Stimulated activated CD4-positive, alpha-beta T cell treated with anti-CD3 and anti-CD28 coated beads, Interleukin-15, amount 100 ng/mL, for 1 hour (primary cell): ENCODE measurements at places on chromosomes 2 and 18.

DNA sequence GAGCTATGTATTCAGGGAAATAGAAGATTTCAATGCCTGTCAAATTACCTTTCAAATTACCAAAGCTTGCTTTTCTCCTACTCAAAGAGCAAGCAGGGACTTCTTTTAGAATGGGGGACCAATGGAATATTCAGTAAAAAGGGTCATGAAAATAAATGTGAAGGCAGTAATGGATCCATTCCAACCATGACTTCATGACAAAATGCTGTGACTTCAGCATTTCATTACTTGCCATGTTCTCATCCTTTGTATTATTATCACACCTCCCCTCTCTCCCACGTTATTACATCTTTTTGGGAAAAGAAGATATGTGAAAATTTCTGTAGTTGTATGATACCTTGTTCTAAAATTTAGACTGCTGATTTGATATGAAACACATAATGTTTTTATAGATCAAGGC is 864.0 kb upstream of the FSHR start:
- no peak for DNase-seq

DNA sequence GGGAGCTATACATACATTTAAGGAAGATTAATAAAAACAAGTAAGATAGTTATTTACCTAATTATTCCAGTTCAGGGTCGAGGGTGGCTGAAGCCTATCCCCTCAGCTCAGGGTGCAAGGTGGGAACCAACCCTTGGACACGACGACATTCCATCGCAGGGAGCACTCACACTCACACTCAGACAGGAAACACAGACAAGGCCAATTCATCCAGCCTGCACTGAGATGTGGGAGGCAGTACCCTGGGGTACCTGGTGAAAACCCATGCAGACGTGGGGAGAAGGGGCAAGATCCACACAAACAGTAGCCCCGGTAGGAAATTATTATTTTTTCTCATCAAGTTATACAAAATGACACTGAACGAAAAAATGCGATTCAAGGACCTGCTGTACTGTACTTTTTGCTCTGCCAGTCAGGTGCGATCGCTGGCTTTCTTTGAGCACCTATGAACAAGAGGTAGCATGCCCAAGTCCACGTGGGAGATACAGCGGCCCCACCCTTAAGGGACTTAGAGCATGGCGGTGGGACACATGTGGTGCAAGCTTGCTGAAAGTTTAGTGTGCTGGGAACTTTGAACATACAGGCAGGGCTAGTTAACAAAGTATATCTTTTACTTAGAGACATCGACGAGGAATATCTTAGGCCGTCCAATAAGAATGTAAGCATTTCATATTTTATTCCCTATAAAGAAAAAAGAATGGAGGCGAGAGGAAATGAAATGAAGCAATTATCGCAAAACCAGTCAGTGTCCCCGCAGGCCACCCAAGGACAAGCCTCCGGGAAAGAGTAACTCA is 624 bp downstream of the METTL8 start:
- no peak for DNase-seq

DNA sequence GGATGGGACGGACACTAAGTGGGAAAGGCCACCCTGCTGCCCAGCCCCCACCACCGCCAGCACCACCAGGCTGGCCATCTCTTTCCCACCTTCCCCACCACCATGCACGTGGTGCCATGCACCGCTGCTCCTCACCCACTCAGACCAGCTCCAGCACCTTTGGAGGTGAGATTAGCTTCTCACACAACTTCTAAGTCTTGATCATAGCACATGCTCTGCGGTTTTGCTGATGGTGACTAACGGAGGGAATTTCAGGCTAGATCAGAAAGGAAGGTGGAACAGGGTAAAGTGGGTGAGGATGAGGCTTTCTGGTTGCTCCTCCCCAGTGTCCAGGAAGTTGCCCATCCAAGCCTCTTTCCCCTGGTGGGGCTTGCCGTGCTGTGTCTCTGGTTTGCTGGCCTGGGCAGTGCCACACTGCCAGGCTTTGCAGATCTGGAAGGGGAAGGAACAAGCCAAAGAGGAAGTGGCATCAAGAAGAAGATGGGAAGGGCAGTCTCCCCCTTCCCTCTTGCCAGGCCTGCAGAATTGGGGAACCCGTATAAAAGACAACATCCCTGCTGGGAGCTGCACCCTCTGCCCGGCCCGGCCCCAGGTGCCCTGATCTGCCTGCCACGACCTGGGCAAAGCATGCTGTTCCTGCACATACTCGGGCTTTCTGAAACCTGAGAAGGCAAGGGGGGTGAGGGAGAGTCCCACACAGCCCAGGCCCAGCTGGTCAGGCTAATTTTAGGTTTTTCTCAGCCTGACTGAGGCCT is 44.3 kb upstream of the CAB39 start:
- DNase-seq: no peak

DNA sequence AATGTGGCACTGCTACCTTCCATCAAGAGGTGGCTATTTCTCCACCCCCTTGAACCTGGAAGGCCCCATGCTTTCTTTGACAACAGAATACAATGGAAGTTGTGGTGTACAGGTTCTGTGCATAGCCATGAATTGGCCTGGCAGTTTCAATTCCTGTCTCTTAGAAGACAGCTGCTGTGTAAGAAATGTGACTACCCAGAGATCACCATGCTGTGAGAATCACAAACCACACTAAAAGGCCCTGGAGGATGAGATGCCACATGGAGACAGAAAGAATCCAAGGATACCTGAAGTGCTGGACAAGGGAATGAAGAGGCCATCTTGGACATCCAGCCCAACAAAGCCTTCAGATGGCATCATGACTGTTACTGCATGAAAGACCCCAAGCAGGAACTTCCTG is 47.7 kb upstream of the EHBP1 start:
- DNase-seq: no peak

DNA sequence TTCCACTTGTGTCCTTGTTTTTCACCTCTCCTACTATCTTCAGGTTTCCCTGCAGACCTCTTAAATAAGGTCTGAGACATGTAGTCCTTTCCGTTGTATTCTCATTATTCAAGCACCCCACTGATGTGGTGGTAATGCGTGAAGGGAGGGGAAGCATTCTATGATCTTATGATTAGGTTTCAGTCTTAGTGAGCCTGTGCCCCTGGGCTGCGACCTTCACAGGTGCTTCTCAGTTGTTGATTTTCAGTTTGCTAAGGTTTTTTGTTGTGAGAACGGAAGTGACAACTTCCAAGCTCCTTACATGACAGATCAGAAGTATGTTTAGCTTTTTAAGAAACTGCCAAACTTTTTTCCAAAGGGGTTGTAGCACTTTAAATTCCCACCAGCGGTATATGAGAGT is 41.3 kb downstream of the VPS54 start:
- no peak for DNase-seq

DNA sequence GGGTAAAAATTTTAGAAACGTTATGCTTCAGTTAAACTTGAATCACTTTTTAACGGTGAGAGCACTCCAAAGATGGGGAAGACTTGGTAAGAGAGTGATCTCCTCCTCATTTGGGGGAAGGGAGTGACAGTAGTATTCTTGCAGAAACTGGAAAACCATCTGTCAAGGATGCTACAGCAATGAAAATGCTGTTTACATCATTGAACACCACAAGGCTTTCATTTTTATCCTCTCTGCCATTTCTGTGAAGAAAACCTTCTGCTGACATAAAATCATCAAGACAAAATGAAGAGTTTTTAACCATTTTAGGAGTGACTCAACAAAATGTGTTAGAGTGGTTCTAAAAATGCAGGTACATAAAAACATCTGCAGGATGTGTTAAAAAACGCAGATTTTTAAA is 38.1 kb downstream of the CDH2 start:
- DNase-seq: no peak

DNA sequence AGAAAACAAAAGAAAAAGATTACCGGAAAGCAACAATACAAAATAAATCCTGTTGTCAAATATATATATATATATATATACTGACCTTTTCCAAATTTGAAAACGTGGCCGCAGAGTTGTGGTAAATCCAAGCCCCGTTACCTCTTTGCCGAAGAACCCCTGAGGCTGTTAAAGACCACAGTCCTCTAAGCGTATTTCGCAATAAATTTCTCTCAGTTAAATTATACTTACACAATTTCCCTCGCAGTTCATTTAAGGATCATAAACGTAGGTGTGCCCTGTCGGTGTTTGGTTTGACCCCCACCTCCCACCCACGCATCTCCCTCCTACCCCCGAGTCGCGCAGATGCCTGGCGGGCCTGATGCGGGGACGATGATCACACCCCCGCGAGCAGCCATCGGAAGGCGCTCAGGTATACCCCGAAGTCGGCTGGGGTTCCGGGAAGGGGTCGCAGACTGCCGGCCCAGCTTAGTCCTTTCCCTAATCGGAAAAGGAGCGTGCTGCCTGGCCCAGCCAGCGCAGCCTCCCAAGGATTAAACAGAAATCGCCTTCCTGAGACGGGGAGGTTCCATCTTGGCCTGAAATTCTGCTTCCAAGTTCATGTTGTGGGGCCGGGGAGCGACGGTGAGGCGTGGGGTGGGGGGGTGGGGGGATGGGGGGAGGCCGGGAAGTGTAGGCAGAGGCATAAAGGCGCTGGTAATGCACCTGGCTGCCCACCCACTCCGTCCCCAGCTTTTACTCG is 2.9 kb upstream of the MEIS1 start:
- no peak for DNase-seq

DNA sequence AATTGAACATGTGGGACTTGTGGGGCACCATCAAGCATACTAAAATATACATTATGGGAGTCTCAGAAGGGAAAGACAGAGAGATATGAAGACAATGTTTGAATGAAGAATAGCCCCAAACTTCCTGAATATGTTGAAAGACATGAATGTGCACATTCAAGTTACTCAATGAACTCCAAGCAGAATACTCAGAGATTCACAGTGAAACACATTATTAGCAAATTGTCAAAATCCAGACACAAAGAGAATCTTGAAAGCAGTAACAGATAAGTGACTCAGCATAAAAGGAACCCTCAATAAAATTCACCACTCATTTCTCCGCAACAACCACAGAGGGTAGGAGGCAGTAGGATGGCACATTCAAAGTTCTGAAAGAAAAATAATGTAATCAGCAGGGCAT is 8.8 kb downstream of the C2orf92 start:
- DNase-seq: no peak

- no peak for DNase-seq
These were observed 2.6 kb upstream of the IMP4 start for GRCh38 chr2:130339885-130340745.

- no peak for DNase-seq
These were observed 75.3 kb downstream of the LRRFIP1 start for GRCh38 chr2:237702441-237703391.

DNA sequence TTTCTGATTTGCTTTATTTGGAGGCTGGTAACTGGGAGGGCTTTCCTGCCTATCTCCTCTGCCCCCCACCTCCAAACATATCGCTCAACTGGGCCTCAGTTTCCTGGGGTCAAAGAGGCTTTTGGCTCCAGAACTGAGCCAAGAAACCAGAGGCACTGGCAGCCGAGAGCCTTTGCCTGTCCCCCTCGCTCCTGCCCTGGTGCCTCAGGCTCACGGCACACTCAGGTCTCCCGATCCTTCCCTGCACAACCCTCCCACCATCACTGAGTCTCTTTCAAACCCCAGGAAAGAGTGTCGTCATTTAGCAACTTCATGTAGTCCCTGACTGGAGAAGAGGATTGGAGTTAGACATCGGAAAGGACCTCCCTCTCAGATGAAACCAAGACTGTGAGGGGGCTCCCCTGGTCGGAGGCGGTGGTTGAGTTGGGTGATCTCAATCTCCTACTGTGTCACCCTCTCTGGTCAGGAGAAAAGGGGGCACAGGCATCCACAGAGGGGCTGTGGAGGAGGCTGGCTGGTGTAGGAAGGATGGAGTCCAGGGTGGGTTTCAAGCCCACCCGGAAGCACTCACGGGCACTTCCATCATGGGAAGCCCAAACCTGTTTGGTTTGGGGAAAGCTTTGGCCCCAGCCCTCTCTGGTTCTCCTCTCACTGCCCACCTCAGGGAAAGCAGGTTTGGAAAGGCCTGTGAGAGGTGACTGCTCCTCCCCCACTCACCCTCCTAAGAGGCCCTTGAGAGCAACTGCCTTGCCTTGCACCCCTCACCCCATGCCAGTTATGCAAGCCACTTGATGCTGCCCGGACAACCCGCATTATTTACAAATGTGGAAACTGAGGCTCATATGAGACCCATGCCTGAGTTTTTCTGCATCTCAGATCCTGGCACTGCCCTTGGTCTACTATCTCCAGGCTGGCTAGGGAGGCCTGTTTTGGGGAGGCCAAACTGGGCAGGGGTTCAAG is 62.3 kb downstream of the TNS1 start:
- DNase-seq: no peak

- DNase-seq: no peak
These were observed 323.9 kb downstream of the XIRP2 start for GRCh38 chr2:167212014-167212648.

- no peak for DNase-seq
These were observed 6.5 kb downstream of the LPIN1 start for GRCh38 chr2:11752906-11753305.

GRCh38 chr2:129237966-129238725 is 741.3 kb upstream of the RAB6C start:
- DNase-seq: no peak

DNA sequence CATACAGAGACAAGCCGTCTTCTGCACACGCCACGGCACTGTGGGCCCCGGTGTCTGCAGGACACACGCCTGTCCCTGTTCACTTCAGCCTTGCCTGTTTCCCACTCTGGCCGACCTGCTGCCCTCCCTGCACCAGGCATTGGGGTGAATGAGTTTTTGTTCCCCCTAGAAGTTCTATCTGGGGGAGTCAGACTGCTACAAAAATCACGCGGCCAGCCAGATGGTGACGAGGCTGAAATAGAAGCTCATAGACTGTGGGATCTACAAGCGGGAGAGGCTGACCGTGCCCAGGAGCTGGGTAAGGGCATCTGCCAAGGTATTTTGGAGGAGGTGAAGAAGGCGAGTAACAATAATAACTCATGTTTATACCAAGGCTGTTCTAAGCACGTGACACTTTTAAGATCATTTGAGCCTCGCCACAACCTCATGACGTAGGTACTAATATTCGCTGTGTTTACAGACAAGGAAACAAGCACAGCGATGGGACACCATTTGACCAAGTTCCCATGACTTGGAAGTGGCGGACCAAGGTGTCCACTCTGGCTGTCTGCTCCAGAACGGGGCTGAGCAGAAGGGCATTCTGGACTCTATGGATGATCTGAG is 53.6 kb downstream of the KCNF1 start:
- DNase-seq: no peak

DNA sequence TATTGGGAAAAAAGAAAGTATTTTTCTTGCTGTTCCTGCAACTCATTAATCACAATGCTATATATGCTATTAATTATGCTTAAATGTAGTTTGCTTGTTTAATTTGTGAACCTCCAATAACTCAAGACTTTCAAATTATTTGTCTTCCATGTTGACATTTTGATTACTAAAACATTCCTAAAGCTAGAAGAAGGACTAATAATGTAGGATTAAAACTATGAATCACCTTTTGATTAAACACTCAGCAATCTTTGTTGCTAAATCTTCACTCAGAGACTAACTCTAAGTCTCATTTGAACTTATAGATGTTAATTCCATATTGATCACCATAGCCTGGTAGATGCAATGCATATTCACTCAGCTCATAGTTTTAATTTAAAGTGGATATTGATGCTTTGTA is 524.6 kb upstream of the ZEB2 start:
- no peak for DNase-seq

DNA sequence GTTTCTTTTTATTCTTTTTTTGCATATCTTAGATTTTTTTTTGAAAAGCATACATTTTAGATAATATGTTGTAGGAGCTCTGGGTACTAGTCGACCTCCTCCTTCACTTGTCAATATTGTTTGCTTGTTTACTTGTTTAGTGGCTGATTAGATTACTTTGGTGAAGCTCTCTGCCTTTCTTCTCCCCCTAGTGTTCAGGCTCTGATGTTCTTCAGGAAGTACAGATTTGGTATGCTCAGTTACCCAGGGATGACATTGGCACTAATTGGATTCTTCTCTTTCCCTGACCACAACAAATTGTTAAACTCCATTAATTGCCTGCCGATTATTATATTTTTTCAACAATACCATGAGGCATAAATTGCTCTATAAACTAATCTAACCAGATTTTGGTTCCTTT is 491.2 kb downstream of the SUCLG1 start:
- DNase-seq: no peak
